ENCODE measurements at places on chromosomes 7 and 10. TPM values are rescaled to one million over a fixed set of nuclear protein-coding genes. Genes with fewer than 3 reads are reported as not detected.

- peak; percentile 71 for DNase-seq
Measured at GRCh38 chr7:92133737-92134270, 473 bp downstream of the CYP51A1 start.

DNA sequence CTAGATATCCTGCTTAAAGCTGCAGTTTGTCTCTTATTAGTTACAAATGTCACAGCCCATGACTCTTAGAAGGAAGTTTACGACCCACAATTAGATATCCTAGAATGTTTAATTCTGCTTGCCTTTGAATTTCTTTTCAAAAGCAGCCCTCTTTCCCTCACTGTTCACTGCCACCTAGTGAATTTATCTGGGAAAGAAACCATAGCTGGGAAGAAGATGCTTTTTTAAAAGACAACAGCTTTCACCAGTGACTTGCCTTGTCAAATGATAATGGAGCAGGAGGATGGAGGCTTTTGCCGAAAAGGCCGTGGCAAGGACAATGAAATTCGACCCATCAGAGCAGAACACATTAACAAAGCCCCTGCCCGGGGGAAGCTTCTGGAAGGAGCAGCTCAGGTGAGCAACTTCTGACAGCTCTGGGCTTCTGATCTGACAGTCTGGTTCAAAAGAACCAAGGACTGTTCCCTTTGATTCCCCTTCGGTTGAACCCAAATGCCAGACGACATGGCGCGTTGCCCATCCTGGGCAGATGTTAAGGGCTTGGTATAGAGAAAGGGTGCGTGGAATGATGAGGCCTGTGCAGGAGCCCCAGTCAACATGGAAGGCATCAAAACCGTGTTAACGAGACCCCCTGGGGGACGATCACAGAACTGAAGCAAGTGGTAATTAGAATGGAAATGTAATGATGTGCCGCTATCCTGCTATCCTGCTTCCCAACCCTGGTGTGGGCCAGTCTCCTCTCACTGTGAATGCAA lies 236.8 kb downstream of the FRMD4A start:
- DNase-seq, result no peak

GRCh38 chr7:64946772-64947171 lies 43.7 kb downstream of the ZNF273 start:
- no peak for DNase-seq

- DNase-seq, result no peak
Measured at GRCh38 chr10:43024524-43024923, 52.3 kb upstream of the RET start.

ACSL5 gene
- 12.2 TPM for total RNA-seq

CYCS gene
- 24.7 TPM for total RNA-seq

OR2A12 gene
- total RNA-seq, result not detected

All from tibial nerve (tissue), 4 donors.